ENCODE measurements at places on chromosomes 13 and 19.

GRCh38 chr19:3359015-3359918 lies 7.1 kb upstream of the NFIC start:
- DNase-seq, result peak; percentile 67

DNA sequence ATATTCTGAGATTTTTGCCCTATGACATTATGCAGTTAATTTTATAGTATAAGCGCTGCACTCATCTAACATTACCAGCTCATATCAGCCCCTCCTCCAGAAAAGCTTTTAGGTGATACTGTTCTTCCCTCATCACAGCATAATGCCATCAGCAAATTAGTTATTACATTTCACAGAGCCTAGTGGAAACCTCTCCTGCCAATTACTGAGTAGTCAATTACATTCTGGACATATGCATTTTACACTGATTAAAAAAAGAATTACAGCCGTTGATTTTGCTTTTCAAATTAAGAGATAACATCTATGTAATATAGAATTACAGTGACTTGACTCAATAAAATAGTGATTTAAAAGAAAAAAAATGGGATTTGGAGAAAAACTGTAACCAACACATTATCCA lies 542.1 kb downstream of the UQCRFS1 start:
- no peak for DNase-seq

DNA sequence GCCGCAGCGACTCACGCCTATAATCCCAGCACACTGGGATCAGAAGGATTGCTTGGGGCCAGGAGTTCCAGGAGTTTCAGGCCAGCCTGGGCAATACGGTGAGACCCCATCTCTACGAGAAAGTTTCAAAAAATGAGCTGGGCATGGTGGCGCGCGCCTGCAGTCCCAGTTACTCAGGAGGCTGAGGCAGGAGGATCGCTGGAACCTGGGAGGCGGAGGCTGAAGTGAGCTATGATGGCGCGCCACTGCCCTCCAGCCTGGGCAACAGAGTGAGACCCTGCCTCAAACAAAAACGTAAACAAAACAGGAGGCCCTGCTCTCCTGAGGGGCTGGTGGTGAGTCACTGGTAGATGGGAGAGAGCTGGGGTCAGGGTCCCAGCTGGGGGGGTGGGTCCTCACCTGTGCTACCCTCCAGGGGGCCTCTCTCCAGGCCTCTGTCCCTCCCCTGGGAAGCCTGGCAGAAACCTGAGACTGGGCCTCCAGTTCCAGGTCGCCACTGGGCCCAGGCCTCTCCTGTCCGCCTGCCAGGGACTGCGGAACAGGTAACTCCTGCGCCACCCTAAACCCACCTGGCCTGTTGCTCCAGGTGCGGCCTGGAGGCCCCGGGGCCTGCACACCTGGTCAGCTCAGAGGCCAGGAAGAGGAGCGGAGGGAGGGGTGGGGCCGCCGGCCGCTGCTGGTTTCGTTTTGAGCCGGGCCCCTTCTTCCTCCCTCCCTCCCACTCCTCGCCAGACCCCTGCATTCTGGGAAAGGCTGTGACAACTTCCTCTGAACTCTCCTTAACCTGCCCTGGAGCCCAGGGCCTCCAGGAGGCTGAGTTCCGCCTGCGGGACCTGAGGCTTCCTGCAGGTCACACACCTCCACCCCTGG lies 17.2 kb upstream of the ZBTB7A start:
- DNase-seq, result no peak

DNA sequence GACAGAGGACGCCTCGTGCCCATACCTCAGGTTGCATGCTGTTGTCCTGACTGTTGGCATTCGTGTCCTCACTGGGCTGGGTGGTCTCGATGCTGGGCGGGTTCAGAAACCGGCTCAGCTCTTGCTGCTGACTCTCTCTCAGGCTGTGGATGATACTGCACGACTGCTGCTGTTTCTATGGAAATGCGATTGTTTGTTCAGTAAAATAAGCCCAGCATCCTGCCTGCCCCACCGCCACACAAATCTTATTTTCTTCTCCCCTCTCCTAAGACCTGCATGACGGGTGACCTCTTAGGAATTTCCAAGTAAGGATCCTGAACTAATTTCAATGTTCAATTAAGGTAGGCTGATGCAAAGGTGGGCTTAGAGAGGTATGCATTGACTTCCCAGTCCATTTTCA lies 356.5 kb downstream of the NALCN start:
- no peak for DNase-seq

GRCh38 chr19:35845215-35846037 lies 6.9 kb downstream of the NPHS1 start:
- peak; percentile 27 for DNase-seq
